ENCODE measurements at places on chromosomes 2 and 18. TPM values are rescaled to one million over a fixed set of nuclear protein-coding genes. Genes with fewer than 3 reads are reported as not detected.

SNORC gene
- total RNA-seq, result 3.6 TPM

MARCHF4 gene
- total RNA-seq, result 0.15 TPM

DHRS9 gene
- total RNA-seq, result 3.9 TPM

SAG gene
- not detected for total RNA-seq

MTIF2 gene
- total RNA-seq, result 29.1 TPM

IL1RL1 gene
- total RNA-seq, result 3.7 TPM

TRIM43B gene
- not detected for total RNA-seq

GMPPA gene
- 50.1 TPM for total RNA-seq

NPAS2 gene
- total RNA-seq, result 18.8 TPM

TEX44 gene
- not detected for total RNA-seq

PLEKHH2 gene
- total RNA-seq, result 23.3 TPM

KCNG2 gene
- total RNA-seq, result 1.1 TPM

SERPINB10 gene
- total RNA-seq, result not detected

SERPINB12 gene
- total RNA-seq, result not detected

SYT4 gene
- not detected for total RNA-seq

DNA sequence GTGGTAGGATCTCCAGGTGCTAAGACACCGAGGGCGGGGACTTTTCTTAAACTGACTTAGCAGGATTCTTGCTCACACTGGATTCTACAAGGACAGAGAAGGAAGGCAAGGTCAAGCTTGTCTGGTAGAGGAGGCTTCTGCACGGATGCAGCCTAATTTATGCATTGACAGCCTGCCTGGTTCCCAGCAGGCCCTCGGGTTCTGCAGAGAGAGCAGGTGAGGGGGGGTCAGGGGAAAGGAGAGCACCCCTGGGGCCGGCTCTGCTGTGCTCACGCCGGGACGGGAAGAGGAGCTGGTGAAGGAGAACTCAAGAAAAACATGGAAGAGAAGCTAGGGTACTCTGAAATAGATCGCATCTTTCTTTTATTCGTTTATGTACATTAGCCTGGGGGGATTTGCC, 46.4 kb downstream of the ADI1 start:
- H3K4me1 ChIP-seq, result peaks cover 5% of the 10 kb centered on the region
- H3K27ac ChIP-seq, result no peak overlapping the region
- no peaks in the 10 kb centered on the region for H3K36me3 ChIP-seq
- H3K27me3 ChIP-seq, result no peaks in the 10 kb centered on the region
- no peak overlapping the region for H3K4me3 ChIP-seq

- peaks cover 91% of the 10 kb centered on the region for H3K27me3 ChIP-seq
- no peak overlapping the region for H3K4me3 ChIP-seq
Observed at GRCh38 chr2:118227698-118228508, 139.6 kb downstream of the INSIG2 start.

DNA sequence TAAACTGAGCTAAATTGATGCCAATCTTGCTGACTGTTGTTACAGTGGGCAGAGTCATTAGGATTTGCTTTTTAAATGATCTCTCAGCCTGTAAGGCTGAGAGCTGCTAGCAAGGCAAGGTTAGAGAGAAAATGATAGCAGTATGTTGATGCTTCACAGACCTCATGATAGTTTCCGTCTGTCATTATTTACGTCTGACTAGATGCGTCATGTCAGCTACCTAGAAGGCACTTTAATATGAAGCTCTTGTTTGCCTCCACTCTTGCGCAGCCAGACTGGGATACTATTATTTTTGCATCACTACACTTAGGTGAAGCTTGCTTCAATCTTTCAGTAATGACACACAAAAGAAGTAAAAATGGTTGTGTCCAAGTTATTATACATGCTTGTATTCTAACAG, 313.8 kb downstream of the LNPK start:
- no peaks in the 10 kb centered on the region for H3K27me3 ChIP-seq
- no peak overlapping the region for H3K4me3 ChIP-seq
- DNase-seq, result no peak
- H3K4me1 ChIP-seq, result no peaks in the 10 kb centered on the region
- no peaks in the 10 kb centered on the region for H3K36me3 ChIP-seq
- H3K27ac ChIP-seq, result no peak overlapping the region

DNA sequence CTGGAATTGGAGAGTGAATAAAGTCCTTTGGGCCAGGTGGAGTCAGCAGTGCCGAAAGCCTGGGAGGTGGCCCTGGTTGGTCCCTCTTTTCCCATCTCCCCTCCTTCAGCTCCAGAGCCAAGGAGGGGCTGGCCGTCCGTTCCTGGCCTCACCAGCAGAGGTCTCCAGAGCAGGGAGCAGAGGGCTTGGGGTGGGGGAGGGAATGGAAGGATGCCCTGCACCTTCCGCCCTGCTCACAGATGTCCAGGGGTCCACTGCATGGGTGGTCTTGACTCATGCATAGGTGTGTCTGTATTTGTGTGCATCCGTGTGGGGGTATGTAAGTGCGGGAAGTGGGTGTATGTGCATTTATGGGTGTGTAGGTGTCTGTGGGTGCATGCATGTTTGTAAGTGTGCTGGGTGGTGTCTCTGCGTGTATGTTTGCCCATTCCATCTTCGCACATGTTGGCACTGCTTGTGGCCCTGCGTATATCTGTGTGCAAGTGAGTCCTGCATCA, 201.8 kb downstream of the ZFP36L2 start:
- H3K4me1 ChIP-seq, result peaks cover 4% of the 10 kb centered on the region
- H3K36me3 ChIP-seq, result no peaks in the 10 kb centered on the region
- H3K27me3 ChIP-seq, result no peaks in the 10 kb centered on the region
- H3K27ac ChIP-seq, result no peak overlapping the region
- DNase-seq, result peak; percentile 63

- no peak overlapping the region for H3K4me3 ChIP-seq
- no peaks in the 10 kb centered on the region for H3K36me3 ChIP-seq
- no peak for DNase-seq
- H3K27ac ChIP-seq, result no peak overlapping the region
- H3K4me1 ChIP-seq, result no peaks in the 10 kb centered on the region
- no peaks in the 10 kb centered on the region for H3K27me3 ChIP-seq
Observed at GRCh38 chr2:219687272-219687671, 59.8 kb downstream of the SLC4A3 start.

GRCh38 chr2:64952511-64953482, 36.4 kb upstream of the SLC1A4 start:
- DNase-seq, result no peak
- H3K27ac ChIP-seq, result no peak overlapping the region
- no peak overlapping the region for H3K4me3 ChIP-seq

DNA sequence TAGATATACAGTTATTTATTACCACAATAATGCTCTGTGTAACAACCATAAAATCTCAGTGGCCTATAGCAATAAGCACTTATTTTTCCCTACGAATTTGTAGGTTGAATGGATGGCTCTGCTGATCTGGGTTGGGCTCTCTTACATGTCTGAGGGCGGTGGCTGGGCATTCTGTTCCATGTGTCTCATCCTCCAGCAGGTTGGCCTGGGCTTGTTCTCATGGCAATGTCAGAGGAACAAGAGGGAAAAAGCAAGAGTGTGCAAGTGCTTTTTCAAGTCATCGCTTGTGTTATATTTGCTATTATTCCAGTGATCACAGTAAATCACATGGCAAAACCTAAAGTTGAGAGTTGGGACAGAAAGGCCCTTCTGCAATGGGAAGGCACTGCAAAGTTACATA, 30.4 kb upstream of the MYO3B start:
- no peak for DNase-seq
- H3K27me3 ChIP-seq, result no peaks in the 10 kb centered on the region
- no peaks in the 10 kb centered on the region for H3K4me1 ChIP-seq
- no peak overlapping the region for H3K4me3 ChIP-seq
- no peak overlapping the region for H3K27ac ChIP-seq

GRCh38 chr2:29485631-29486030, 370.4 kb downstream of the CLIP4 start:
- H3K36me3 ChIP-seq, result no peaks in the 10 kb centered on the region
- no peaks in the 10 kb centered on the region for H3K27me3 ChIP-seq
- no peak for DNase-seq
- H3K27ac ChIP-seq, result no peak overlapping the region

GRCh38 chr2:237729681-237730475, 68.7 kb upstream of the RBM44 start:
- no peaks in the 10 kb centered on the region for H3K27me3 ChIP-seq
- peak overlapping the region; percentile 31 for H3K27ac ChIP-seq
- DNase-seq, result no peak
- peaks cover 100% of the 10 kb centered on the region for H3K4me1 ChIP-seq
- peaks cover 8% of the 10 kb centered on the region for H3K36me3 ChIP-seq

DNA sequence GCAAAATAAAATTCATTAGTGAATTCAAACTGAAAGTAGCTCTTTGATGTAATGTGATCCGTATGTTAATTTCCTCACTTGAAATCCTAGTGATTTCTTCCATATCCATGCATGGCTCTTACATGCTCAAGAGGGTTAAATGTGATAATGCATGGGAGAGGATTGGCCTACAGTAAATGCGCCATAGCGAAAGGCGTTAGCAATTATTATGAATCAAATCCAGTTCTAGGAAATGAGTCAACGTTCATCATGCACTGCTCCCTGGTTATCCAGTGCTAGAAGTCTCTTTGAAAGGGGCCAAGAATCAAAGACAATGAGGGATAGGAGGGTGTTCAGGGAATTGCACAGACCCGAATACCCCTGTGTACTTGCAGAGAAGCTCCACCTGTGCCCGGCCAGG, 101.4 kb upstream of the RASGRP3 start:
- H3K4me3 ChIP-seq, result no peak overlapping the region
- no peak for DNase-seq
- H3K27me3 ChIP-seq, result no peaks in the 10 kb centered on the region
- H3K27ac ChIP-seq, result no peak overlapping the region
- H3K36me3 ChIP-seq, result no peaks in the 10 kb centered on the region

- H3K27ac ChIP-seq, result no peak overlapping the region
- H3K36me3 ChIP-seq, result no peaks in the 10 kb centered on the region
- H3K4me1 ChIP-seq, result no peaks in the 10 kb centered on the region
- no peaks in the 10 kb centered on the region for H3K27me3 ChIP-seq
- no peak overlapping the region for H3K4me3 ChIP-seq
- no peak for DNase-seq
Observed at GRCh38 chr2:21687589-21687988, 563.8 kb downstream of the TDRD15 start.

- H3K4me3 ChIP-seq, result no peak overlapping the region
- no peak overlapping the region for H3K27ac ChIP-seq
- peaks cover 67% of the 10 kb centered on the region for H3K36me3 ChIP-seq
Observed at GRCh38 chr18:79924814-79925731, 26.4 kb downstream of the SLC66A2 start.

GRCh38 chr2:101737478-101738255, 40.2 kb downstream of the MAP4K4 start:
- DNase-seq, result no peak
- H3K4me3 ChIP-seq, result no peak overlapping the region
- H3K27me3 ChIP-seq, result no peaks in the 10 kb centered on the region
- H3K4me1 ChIP-seq, result peaks cover 86% of the 10 kb centered on the region

- no peak overlapping the region for H3K27ac ChIP-seq
- H3K27me3 ChIP-seq, result no peaks in the 10 kb centered on the region
- H3K36me3 ChIP-seq, result no peaks in the 10 kb centered on the region
- peaks cover 9% of the 10 kb centered on the region for H3K4me1 ChIP-seq
- H3K4me3 ChIP-seq, result no peak overlapping the region
Observed at GRCh38 chr2:168514692-168515091, 58.6 kb downstream of the CERS6 start.

GRCh38 chr2:68934021-68934420, 18.7 kb downstream of the GKN2 start:
- no peaks in the 10 kb centered on the region for H3K36me3 ChIP-seq
- no peaks in the 10 kb centered on the region for H3K4me1 ChIP-seq
- no peak overlapping the region for H3K4me3 ChIP-seq
- H3K27ac ChIP-seq, result no peak overlapping the region
- no peak for DNase-seq
- H3K27me3 ChIP-seq, result no peaks in the 10 kb centered on the region

GRCh38 chr2:142983174-142983573, 105.7 kb downstream of the KYNU start:
- no peak for DNase-seq
- no peaks in the 10 kb centered on the region for H3K27me3 ChIP-seq
- no peak overlapping the region for H3K4me3 ChIP-seq
- H3K4me1 ChIP-seq, result no peaks in the 10 kb centered on the region

DNA sequence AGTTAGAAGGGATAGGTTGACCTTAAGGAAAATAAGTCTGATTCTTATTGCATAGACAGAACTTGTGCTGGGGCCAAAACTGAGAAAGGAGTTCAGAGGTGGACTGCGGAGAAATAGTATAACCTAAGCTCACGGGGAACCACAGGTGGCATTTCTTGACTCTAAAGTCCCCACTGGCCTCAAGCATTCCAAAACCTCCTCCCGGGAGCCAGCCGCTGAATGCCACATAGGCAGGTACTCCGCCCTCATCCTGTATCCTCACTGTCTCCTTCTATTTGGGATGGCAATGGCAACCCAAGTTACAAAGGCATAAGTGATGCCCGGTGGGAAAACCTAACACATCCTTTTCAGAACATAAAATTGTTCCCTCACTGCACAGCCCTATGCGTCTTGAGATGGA, 173.0 kb downstream of the SP3 start:
- no peaks in the 10 kb centered on the region for H3K4me1 ChIP-seq
- H3K36me3 ChIP-seq, result no peaks in the 10 kb centered on the region
- no peak overlapping the region for H3K4me3 ChIP-seq
- no peak overlapping the region for H3K27ac ChIP-seq

GRCh38 chr2:128282976-128283810, 35.5 kb downstream of the HS6ST1 start:
- H3K27me3 ChIP-seq, result no peaks in the 10 kb centered on the region
- H3K4me3 ChIP-seq, result no peak overlapping the region
- H3K27ac ChIP-seq, result no peak overlapping the region
- H3K36me3 ChIP-seq, result no peaks in the 10 kb centered on the region
- DNase-seq, result no peak
- H3K4me1 ChIP-seq, result peaks cover 37% of the 10 kb centered on the region

GRCh38 chr2:126859631-126860030, 39.1 kb upstream of the TEX51 start:
- H3K27me3 ChIP-seq, result no peaks in the 10 kb centered on the region
- no peaks in the 10 kb centered on the region for H3K36me3 ChIP-seq
- no peak for DNase-seq
- no peaks in the 10 kb centered on the region for H3K4me1 ChIP-seq

GRCh38 chr2:237483018-237483731, 3.9 kb upstream of the MLPH start:
- H3K36me3 ChIP-seq, result no peaks in the 10 kb centered on the region
- no peak for DNase-seq
- peak overlapping the region; percentile 94 for H3K27ac ChIP-seq

DNA sequence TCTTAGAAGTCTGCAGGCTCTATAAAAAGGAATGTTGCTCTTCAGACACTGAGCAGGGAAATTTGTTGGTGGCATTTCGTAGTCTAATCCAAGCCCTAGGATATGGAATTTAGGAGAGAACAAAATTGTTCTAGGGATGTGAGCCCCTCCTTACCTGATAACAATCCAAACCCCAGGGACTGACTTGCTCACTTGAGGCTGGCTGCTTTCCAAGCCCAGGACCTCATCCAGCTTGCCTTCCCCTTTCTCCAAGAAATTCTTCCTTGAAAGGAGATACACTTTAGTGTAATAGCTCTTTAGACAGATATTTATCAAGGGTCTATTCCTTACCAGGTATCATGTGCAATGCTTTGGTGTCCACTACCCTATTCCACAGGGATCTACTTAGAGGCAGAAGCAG, 279.8 kb downstream of the C1D start:
- no peaks in the 10 kb centered on the region for H3K27me3 ChIP-seq
- no peak for DNase-seq
- no peaks in the 10 kb centered on the region for H3K36me3 ChIP-seq
- no peaks in the 10 kb centered on the region for H3K4me1 ChIP-seq
- H3K4me3 ChIP-seq, result no peak overlapping the region
